EL (cell line): ENCODE measurements at places on chromosomes 16 and 17.

- peak; percentile 71 for DNase-seq
Measured at GRCh38 chr16:85168732-85169256, 56.5 kb upstream of the CIBAR2 start.

DNA sequence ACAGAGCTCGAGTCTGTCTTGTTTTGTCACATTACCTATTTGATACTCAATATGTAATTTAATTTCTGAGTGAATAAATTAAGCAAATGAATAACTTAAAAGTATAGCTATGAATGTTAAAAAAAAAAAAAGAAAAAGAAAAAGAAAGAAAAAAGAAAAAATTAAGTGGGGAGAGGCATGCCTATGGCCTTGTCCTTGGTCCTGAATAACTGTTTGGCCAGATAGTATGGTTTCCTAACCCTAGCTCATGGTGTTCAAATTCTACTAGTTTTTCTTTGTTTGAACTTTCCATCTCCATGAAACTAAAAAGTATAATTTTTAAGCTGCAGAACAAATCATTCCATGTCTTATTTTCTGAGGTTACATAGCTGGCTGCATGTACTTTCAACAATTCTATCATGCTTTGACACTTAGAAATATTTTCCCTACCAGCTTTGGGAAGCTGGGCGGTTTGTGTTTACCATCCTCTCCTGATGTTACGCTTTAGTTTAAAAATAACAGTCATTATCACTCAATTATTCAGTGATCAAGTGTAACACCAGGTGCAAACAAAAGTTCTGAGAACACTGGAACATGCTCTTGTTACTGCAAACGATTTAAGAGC, 31.8 kb downstream of the TOX3 start:
- DNase-seq: no peak

DNA sequence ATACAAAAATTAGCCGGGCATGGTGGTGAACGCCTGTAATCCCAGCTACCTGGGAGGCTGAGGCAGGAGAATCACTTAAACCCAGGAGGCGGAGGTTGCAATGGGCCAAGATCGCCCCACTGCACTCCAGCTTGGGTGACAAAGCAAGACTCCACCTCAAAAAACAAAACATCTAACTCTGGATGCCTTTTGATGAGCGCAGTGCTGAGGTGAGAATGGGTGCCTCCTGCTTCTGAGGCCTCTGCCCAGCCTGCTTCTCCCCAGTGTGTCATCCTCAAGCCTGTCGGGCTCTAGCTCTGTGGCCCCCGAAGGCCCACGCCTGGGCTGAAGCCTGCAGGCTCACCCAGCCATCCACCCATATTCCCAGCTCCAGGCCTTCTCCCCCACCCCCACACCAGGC, 10.5 kb upstream of the MTSS2 start:
- DNase-seq: no peak

GRCh38 chr17:1735834-1736347, 6.8 kb upstream of the SERPINF2 start:
- DNase-seq: no peak

- DNase-seq: no peak
Measured at GRCh38 chr16:57345021-57345420, 13.6 kb upstream of the CCL22 start.

DNA sequence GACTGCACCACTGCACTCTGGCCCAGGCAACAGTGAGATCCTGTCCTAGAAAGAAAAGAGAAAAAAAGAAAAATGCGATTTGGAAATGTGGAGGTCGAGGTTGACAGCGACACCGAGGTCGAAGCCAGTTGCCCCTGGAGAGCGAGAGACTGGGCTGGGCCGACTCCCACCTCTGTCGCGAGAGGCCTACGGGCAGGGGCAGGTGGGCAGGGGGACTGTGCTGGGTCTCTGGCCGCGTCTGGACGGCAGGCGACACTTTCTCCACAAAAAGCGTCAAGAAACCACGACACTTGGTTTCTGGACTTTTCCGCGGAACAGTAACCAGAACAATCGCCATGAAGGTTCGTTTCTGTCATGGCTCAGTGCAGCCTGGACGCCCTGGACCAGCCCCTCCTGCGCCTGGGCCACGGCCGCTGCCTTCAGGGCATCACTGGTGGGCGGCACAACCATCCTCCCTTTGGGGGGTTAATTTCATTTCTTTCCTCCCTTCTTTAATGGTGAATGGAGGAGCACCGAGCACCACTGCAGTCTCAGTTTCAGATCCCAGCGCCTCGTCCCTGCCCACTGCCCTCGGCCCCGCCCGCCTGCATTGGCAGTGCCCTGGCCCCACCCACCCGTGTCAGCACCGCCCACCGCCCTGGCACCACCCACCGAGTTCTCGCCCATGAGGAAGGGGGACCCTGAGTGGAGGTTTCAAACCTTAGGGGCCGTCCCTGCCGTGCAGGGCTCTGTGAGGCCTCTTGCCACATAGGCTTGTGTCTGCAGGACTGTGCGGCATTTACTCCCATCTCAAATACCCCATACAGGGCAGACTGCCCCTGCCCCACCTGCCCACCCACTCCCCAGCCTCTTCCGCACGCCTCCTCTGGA, 18.5 kb upstream of the CDH15 start:
- DNase-seq: no peak

GRCh38 chr16:497258-497657, 30.3 kb upstream of the CAPN15 start:
- no peak for DNase-seq

DNA sequence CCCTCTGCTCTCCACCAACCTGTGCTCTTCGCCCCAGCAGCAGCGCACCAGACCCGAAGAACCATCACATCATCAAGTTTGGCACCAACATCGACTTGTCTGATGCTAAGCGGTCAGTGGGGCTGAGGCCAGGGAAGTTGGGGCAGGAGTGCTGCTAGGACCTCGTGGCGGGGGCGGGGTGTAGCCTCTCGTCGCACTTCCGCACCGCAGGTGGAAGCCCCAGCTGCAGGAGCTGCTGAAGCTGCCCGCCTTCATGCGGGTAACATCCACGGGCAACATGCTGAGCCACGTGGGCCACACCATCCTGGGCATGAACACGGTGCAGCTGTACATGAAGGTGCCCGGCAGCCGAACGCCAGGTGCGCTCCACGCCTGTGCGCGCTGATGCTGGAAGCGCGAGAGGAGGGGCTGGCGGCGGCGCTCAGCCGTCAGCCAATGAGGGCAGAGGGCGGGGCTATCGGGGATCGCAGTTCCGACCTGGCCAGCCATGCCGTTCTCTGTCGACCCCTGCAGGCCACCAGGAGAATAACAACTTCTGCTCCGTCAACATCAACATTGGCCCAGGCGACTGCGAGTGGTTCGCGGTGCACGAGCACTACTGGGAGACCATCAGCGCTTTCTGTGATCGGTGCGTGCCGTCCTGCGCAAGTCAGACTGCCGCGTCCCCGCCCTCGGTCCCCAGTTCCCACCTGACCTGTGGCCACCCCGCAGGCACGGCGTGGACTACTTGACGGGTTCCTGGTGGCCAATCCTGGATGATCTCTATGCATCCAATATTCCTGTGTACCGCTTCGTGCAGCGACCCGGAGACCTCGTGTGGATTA, 3.2 kb upstream of the TMEM88 start:
- DNase-seq: peak; percentile 78

GRCh38 chr17:33602981-33603380, 309.9 kb upstream of the ASIC2 start:
- no peak for DNase-seq

DNA sequence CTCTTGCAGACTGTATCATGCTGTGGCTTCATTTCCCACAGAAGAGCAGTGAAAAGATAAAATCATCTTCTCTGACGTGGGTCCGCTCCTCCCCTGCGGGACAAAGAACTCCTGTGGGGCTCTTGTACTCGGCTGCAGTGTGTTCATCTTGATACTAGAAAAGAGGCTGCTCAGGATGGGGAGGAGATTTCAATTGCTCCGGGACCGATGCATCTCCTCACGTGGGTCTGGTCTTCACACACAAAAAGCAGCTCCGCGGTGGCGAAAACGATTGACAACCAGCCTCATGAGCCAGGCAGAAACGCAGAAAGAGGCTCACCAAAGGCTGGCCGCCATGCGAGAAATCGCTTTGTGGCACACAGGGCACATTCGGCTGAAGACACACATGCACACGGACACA, 14.4 kb upstream of the KCNJ18 start:
- DNase-seq: no peak

DNA sequence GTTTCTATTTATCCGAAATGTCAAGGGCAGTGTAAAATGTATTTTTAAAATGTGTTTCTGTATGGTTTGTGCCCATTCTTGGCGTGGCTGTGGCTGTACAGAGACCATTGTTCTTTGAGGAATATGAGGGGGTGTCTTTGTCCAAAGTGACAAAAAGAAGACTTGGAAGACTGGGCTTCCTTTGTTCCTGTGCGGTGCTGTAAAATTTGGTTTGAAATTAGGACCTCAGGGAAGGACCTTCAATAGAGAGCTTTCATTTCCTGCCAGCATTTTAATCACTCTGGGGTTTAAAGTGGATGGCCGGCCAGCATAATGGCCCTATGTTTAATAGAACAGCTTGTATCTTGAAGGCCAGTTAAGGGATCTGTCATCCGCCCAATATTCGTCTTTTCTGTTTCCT, 190.1 kb upstream of the TBX2 start:
- DNase-seq: no peak

DNA sequence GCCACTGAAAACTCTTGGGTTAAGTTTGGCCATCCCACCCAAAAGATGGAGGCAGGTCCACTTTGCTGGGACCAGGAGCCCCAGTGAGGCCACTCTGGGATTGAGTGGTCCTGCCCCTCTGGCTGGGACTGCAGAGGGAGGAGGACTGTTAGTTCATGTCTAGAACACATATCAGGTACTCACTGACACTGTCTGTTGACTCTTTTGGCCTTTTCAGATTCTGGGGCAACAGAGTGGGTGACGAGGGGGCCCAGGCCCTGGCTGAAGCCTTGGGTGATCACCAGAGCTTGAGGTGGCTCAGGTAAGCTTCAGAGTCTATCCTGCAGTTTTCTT, 19.5 kb upstream of the CYLD start:
- DNase-seq: no peak

GRCh38 chr17:330993-331701, 21.5 kb downstream of the RPH3AL start:
- no peak for DNase-seq

DNA sequence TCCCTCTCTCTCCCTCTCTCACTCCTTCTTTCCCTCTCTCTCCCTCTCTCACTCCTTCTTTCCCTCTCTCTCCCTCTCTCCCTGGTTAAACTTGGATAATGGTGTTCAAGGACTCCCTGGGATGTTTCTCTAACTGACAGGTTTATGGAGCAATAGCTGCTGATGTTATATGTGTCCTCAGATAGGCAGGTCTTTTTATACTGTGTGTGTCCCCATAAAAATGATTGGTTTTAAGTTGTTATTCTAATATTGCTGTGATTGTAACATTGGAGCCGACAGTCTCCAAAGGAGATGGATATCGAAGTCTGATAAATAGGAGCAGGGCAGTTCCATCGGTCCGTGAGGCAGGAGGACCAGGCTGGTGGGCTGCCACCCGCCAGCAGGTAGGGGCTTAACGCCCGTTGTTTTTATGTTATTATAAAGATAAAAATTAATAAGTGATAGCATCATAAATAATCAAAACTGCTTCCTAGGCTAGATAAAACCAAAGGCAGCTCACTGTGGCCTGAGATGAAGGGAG, 38.1 kb upstream of the C16orf82 start:
- DNase-seq: no peak

GRCh38 chr17:17727111-17727659, 45.9 kb downstream of the RAI1 start:
- DNase-seq: no peak

- DNase-seq: no peak
Measured at GRCh38 chr17:73431401-73432205, 119.8 kb upstream of the CDC42EP4 start.

DNA sequence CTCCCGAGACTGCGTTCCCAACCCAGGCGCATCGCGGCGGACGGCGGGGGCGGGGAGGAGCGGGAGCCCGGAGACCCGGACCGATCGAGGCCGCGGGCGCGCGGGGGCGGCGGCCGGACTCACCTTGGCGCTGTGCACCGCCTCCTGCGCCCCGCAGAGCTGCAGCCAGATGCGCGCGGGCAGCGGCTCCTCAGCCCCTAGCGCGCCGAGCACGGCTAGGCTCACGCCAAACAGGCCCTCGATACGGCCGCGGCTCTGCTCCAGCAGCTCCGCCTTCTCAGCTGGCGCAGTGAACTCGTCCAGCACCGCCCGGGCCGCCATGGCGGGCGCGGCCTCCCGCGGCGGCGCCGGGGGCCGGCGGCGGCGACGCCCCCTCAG, 339 bp downstream of the N4BP1 start:
- no peak for DNase-seq

- DNase-seq: peak; percentile 74
Measured at GRCh38 chr17:58006560-58006923, 504 bp downstream of the SRSF1 start.

DNA sequence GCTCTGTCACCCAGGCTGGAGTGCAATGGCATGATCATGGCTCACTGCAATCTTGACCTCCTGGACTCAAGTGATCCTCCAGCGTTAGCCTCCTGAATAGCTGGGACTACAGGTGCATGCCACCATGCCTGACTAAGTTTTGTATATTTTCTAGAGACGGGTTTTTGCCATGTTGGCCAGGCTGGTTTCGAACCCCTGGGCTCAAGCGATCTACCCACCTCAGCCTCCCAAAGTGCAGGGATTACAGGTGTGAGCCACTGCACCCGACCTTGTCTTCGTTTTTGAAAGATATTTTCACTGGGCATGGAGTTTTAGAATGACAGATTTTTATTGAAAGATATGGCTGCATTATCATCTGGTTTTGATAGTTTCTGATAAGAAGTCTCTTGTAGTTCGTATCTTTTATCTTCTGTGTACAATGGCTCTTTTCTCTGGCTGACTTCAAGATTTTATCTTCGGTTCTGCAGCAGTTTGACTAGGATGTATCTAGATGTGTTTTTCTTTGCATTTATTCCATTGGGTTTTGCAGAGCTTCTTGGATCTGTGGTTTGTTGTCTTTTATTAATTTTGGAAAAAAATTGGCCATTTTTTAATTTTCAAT, 14.6 kb downstream of the ADGRG5 start:
- DNase-seq: no peak

- no peak for DNase-seq
Measured at GRCh38 chr17:77888242-77889134, 70.0 kb upstream of the TNRC6C start.

GRCh38 chr16:17828012-17828411, 357.3 kb upstream of the XYLT1 start:
- peak; percentile 78 for DNase-seq

- no peak for DNase-seq
Measured at GRCh38 chr17:28706471-28707338, 5.0 kb downstream of the PROCA1 start.
